CD4-positive, alpha-beta T cell (primary cell): ENCODE measurements at places on chromosomes 11 and 22. TPM values are rescaled to one million over a fixed set of nuclear protein-coding genes. Genes with fewer than 3 reads are reported as not detected.

The LRP4 gene
- total RNA-seq = not detected

The PIH1D2 gene
- not detected for total RNA-seq

The GGT5 gene
- not detected for total RNA-seq

The CHCHD10 gene
- total RNA-seq = 43.0 TPM

The TTC36 gene
- 0.56 TPM for total RNA-seq
